DMS53 (cell line): ENCODE measurements at places on chromosomes 1 and 21.

DNA sequence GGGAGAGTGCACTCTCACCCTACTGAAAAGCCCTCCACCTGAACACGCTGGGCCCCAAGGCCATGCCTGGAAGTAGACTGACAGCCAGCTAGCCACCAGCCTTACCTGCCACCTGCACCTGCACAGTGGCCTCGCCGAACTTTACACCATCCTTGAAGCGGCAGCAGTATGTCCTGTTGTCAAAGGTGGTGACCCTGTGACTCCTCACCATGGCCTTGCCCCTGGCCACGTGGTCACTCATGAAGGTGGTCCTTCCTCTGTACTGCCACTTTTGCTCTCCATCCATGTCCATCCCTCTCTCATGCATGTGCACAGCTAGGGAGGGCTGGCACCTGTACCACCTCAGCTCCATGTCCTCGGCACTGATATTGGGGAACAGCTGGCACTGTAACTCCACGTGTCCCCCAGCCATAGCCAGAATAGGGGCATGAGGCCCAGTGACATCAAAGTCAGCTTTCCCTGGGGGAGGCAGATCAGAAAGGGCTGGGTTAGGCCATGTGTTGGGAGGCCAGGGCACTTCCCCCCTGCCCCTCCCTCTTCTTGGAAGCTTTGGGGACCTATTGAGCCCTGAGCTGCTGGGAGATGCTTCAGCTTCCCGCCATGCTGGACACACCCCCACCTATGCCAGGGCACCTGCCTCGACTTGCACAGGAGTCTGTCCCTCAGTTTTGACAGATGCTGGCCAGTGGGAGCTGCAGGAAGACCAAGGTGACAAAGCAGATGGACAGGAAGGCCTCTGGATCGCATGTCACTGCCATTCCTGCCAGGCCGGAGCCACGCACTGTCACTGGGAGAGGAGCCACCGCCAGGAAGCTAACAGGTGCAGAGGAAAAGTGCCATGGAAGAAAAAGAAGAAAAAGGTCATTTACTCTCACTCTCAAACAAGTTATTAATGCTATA, 24.6 kb downstream of the RNF187 start:
- DNase-seq: no peak

DNA sequence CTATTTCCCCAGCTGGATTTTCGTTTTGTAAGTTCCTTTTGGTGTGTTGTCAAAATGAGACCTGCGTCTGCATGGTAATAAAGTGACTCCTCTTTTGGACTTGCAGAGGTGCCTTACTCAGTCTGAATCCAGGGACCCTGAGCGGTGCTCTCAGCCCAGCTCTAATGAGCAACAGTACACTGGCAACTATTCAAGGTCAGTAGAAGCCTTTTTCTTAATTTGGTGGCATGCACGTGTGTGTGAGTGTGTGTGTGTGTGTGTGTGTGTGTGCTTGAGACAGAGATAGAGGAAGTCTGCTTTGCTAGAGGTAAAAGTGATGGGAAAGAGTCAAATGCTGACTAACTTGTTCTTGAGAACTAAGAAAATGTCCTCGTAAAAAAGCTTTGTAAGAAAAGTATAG, 105.4 kb downstream of the CD247 start:
- no peak for DNase-seq

DNA sequence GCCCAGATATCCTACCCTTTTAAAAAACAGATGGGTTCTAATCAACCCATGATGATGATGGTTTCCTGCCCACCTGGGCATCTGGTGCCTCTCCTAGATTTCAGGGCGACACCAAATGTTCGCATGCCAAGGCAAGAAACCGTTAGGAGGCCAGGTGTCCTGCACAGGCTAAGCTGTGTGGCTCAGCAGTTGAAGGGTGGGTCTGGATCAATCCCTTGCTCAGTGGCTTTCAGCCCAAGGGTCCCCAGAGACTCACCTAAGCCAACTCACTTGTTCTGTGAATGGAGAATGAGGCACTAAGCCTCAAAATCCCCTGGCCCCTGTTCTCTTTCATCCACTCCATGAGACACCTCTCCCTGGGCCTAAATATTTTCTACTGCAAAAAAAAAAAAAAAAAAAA, 169.1 kb upstream of the EDN2 start:
- DNase-seq: no peak

DNA sequence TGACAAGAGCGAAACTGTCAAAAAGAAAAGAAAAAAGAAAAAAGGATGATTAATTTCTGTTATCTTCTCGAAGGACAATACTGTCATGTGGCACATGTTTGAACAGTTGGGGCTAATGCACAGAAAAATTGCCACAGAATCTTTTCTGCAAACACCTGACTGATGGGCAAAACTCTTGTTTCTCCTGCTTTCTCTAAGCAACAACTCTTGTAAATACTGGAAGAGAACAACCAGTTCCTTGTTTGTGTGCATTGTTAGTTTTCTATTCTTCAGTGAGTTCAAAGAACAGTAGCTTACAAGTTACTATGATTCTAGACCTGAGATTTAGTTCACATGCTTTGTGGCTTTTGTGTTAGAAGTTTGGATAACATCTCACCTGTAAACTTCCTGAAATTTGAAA, 60.7 kb downstream of the CDC14A start:
- peak; percentile 39 for DNase-seq

- DNase-seq: no peak
These were observed 16.2 kb upstream of the EVA1B start for GRCh38 chr1:36339615-36340014.

GRCh38 chr1:234670967-234671626, 61.1 kb upstream of the IRF2BP2 start:
- peak; percentile 88 for DNase-seq

DNA sequence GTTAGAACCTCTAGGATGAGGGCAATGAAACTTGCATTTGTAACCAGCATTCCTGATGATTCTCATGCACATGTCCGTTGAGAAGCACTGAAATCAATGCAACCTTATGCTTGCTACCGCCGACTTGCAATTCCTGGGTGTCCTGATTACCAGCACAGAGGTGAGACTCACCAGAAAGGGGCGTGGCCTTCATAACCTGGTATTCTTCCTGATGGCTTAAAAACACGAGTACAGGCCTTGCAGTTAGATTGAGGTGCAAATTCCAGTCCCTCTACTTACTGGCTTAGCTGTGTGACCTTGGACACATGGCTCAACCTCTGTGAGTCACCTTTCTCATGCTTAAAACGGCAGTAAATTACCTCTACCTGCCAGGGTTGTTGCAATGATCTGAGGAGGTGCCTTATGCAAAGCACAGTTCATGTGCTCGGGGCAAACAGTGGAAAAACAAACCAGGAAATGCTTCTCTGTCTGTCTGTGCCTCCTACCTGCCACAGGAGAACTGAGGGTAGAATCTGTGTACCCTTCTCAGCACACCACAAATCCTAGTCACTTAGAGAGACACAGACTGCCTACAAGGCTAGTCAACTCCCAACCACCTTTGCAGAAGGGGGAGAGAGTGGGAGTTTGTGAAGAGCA, 39.1 kb upstream of the ECE1 start:
- DNase-seq: peak; percentile 69

DNA sequence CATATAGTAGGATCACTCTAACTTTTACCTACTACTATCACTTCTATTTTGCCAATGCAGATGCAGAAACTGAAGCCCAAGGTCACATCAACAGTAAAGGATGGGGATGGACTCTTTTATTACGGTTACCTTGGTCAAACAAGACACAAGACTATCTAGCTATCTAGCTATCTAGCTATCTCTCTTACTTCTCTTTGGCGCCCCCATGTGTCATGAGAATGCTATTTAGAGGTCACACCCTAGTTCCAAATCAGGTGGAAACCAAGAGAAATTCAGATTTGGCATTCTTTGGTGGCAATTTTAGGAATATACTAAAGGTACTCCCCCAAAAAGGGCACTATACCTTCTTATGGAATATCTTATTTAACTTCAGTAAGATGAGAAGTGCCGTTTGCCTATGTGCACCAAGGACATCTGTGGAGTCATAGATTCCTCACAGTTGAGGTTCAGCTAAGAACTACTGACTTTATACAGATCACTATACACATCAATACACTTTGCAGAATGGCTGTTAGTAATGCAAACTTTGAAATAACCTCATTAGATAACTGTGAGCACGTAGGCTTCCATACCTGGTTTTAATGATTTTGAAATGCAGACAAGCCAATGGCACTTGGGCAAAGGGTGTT, 6.7 kb downstream of the ZNF648 start:
- DNase-seq: peak; percentile 83

- DNase-seq: peak; percentile 76
These were observed 9.0 kb downstream of the IGSF9 start for GRCh38 chr1:159936273-159936904.

DNA sequence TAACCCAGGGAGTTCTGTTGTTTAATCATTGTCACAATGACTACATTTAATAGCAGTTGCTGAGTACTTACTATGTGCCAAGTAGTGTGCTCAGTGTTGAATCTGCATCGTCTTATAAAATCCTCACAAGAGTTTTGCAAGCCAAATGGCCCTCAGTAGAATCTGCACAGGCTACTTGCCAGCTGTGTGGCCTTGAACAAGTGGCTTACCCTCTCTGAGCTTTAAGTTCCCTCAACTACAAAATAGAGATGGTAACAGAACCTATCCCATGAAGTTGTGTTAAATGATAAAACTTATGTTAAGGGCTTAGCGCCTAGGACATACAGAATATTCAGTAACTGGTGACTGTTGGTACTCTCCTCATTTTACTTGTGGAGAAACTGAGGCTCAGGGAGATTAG, 9.1 kb upstream of the SLC30A2 start:
- no peak for DNase-seq

DNA sequence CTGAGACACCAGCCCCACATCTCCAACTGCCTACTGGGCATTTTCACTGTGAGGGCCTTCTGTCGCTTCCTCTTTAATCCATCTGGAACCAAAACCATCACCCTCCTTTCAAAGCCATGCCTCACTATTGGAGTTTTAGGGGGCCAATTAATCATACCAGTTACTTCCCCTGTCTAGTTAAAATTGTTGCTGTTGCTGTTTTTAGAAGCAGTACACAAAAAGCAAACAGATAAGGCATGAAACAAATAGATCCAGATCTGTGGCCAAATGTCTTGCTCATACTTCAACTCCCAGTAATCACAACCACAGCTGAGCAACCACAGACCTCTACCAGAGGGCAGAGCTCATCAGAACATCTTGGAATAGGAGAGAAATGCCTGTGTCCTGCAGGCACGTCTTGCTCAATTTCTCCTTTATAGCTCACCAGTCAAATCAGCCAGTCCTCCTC, 133.8 kb upstream of the C1orf105 start:
- no peak for DNase-seq
